ENCODE measurements at places on chromosomes 3 and 15. TPM values are rescaled to one million over a fixed set of nuclear protein-coding genes. Genes with fewer than 3 reads are reported as not detected.

GRCh38 chr3:56288258-56288657 lies 180.0 kb downstream of the ERC2 start:
- peaks cover 5% of the 10 kb centered on the region for H3K4me1 ChIP-seq
- no peak overlapping the region for H3K27ac ChIP-seq
- peaks cover 53% of the 10 kb centered on the region for H3K27me3 ChIP-seq
- no peak overlapping the region for H3K4me3 ChIP-seq
- no peaks in the 10 kb centered on the region for H3K36me3 ChIP-seq

LRRK1 gene
- 0.41 TPM for total RNA-seq

HRG gene
- not detected for total RNA-seq

DNA sequence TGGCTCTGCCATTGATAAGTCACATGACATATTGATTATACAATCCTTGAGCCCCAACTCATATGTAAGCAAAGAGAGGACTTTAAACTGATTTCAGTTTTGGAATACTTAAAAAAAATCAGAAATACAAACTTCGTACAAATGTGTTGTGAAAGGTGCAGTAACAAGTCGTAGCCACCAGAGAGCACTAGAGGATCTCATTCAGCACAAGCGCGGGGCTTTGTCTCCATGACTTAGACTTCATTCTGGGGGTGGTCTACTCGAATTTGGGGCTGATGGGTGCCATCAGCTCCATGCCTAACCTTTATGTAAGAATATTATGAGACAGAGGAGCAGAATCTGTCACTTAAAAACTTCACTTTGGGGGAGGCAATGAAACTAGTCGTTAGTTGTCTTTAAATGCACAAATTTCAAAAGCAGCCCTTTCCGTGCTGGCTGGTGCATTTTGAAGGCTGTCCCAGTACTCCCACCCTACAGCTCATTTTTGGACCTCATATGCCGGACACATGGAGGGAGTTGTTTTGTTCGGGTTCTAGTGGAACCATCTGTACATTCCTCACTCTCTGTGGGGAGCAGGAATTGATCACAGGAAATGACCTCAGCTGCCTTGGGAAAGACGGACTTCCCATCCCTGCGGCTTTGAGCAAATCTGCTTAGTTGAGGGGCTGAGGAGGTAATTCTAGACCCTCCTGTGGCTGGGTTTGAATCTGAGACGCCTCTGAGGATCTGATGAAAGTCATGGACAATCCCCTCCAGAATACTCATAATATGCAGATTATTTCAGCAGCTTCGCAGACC lies 27.5 kb upstream of the MASP1 start:
- peaks cover 8% of the 10 kb centered on the region for H3K4me1 ChIP-seq
- DNase-seq = peak; percentile 44
- H3K4me3 ChIP-seq = peak overlapping the region; percentile 52
- H3K27ac ChIP-seq = no peak overlapping the region
- no peaks in the 10 kb centered on the region for H3K36me3 ChIP-seq

PXK gene
- 10.3 TPM for total RNA-seq

DNA sequence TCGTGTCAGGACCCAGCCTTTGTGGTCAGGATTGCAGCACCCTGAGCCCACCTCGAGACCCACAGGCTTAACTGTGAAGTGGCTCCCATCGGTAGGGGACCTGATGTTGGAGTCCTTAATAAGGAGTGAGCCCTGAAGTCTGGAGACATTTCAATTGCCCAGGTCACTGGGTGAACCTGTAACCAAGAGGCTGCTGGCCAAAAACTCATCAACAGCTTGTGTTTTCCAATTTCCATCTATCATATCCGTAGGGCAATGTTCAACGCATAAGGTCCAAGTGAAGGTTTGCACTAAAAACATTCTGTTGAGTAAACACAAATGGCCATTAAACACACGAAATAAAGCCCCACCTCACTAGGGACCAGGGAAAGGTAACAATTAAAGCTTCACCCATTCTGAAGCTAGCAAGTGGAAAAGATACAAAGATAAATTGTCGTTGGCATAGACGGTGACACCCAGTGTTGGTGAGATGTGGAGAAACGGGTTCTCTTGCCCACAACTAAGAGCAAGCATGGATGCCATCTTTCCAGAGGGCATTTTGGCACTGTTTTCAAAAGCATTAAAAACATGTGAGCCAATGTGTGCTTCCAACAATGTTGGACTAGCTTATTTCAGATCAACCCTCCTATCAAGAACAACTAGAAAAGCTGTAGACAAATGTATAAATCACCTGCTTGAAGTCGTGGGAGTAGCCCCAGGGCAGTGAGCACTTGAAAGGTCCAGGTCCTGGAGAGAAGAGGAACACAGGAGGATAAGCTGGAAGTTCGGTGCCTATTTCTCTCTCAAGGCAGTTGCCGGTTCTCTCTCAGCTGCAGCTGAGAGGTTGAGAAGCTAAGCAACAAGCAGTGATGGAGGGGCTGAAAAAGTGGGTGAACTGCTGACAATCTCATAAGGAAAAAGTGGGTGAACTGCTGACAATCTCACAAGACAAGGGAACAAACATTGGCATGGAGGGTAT lies 56.3 kb upstream of the PCSK6 start:
- peaks cover 17% of the 10 kb centered on the region for H3K27me3 ChIP-seq
- H3K4me1 ChIP-seq = no peaks in the 10 kb centered on the region
- H3K36me3 ChIP-seq = no peaks in the 10 kb centered on the region
- no peak overlapping the region for H3K4me3 ChIP-seq
- DNase-seq = no peak

DNA sequence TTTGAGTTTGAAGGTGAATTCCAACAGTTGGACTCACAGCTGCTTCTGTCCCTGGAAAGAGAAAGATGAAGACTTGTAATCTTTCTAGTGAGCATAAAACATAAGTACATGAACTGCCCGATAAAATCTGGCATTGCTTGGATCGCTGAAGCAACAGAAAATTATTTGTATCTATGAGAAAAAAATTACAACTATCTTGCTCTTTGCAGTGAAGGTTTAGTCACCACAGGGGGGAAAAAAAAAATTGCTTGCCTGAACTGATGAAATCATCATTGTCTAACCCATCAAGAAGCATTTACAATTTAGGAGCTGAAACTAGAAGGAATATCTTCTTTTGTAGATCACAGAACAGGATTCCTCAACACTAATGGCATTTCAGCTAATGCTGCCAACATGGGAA lies 20.0 kb downstream of the TMEM207 start:
- H3K27me3 ChIP-seq = no peaks in the 10 kb centered on the region
- H3K4me1 ChIP-seq = no peaks in the 10 kb centered on the region
- H3K4me3 ChIP-seq = no peak overlapping the region
- peak; percentile 42 for DNase-seq
- no peaks in the 10 kb centered on the region for H3K36me3 ChIP-seq
- no peak overlapping the region for H3K27ac ChIP-seq

SNAP23 gene
- 124 TPM for total RNA-seq

HRH1 gene
- total RNA-seq = 2.1 TPM

PCOLCE2 gene
- 4.5 TPM for total RNA-seq

TRIM42 gene
- total RNA-seq = not detected

PDZRN3 gene
- total RNA-seq = 19.8 TPM

SI gene
- total RNA-seq = not detected

DNA sequence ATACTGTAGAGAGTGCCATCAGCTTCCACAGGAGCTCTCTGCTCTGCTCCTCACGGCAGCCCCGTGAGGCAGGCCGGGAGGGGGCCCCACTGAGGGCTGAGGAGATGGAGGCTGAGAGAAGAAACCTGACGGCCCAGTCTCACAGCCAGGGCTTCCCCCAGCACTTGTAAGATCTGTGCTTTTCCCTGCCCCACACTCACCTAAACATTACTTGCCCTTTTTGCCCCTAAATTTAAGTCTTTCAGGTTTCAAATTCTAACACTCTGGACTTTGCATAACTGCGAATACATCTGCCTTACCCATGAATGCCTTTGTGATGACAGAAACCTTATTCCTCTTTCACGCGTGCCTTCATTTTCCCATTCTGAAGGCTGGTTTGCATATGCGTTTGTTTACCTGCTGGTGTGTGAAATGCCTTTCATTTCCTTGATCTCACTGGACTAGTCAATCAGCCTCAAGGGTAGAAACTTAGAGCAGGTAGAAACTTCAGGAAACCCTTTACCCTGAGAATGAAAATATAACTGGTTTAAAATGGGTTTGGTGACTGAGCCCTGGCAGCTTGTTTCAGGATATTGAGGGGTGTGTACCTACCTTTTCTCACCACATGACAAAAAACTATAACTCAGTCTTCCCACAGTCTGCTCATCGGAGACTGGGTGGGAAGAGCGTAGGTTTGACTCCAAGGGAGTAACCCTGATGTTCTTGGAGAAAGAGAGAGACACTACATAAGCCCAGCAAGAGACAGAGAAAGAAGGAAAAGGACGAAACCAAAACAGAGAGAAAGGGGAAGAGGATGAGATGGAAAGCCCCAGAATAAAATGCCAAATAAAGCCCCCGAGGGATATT lies 20.1 kb downstream of the SLC12A8 start:
- no peak for DNase-seq
- H3K27ac ChIP-seq = no peak overlapping the region
- H3K4me1 ChIP-seq = peaks cover 7% of the 10 kb centered on the region
- no peak overlapping the region for H3K4me3 ChIP-seq
- H3K27me3 ChIP-seq = no peaks in the 10 kb centered on the region

- H3K36me3 ChIP-seq = no peaks in the 10 kb centered on the region
- H3K4me1 ChIP-seq = peaks cover 7% of the 10 kb centered on the region
- no peak for DNase-seq
- no peak overlapping the region for H3K27ac ChIP-seq
Observed at GRCh38 chr3:132726341-132726823, 4.2 kb upstream of the NPHP3 start.

BFSP2 gene
- not detected for total RNA-seq

- peaks cover 20% of the 10 kb centered on the region for H3K4me1 ChIP-seq
- DNase-seq = no peak
- H3K36me3 ChIP-seq = no peaks in the 10 kb centered on the region
Observed at GRCh38 chr15:29686445-29687203, 135.6 kb downstream of the TJP1 start.

CIDEC gene
- not detected for total RNA-seq

- no peaks in the 10 kb centered on the region for H3K4me1 ChIP-seq
- H3K4me3 ChIP-seq = no peak overlapping the region
- no peak for DNase-seq
- no peaks in the 10 kb centered on the region for H3K27me3 ChIP-seq
- no peak overlapping the region for H3K27ac ChIP-seq
Observed at GRCh38 chr3:15256861-15257341, 50.9 kb downstream of the CAPN7 start.

DNA sequence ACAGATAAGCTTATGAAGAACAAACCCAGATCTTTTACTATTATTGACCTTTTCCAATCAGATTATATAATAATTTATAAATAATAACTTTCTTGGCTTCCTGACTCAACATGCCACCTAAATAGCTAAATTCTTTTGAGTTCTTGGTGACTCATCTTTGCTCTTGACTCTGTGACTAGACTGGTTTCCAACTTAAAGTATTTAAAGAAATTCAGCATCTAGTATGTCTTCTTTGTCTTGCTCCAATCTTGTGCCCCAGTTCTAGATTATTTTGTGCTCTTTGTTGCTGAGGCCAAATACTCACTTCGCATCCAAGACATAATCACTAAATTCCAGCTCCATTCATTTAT lies 483.2 kb upstream of the TBL1XR1 start:
- peak; percentile 62 for DNase-seq
- H3K27me3 ChIP-seq = no peaks in the 10 kb centered on the region
- no peaks in the 10 kb centered on the region for H3K36me3 ChIP-seq

NPAP1 gene
- not detected for total RNA-seq

ACY1 gene
- total RNA-seq = 21.1 TPM

CYP11A1 gene
- 0.43 TPM for total RNA-seq

- no peak for DNase-seq
- H3K27me3 ChIP-seq = no peaks in the 10 kb centered on the region
- H3K27ac ChIP-seq = no peak overlapping the region
- no peaks in the 10 kb centered on the region for H3K36me3 ChIP-seq
Observed at GRCh38 chr15:99273801-99274200, 22.5 kb downstream of the LRRC28 start.

- peak overlapping the region; percentile 32 for H3K27ac ChIP-seq
- peaks cover 38% of the 10 kb centered on the region for H3K4me1 ChIP-seq
- DNase-seq = peak; percentile 79
- H3K27me3 ChIP-seq = no peaks in the 10 kb centered on the region
Observed at GRCh38 chr3:14410503-14411165, 8.2 kb downstream of the SLC6A6 start.

DNA sequence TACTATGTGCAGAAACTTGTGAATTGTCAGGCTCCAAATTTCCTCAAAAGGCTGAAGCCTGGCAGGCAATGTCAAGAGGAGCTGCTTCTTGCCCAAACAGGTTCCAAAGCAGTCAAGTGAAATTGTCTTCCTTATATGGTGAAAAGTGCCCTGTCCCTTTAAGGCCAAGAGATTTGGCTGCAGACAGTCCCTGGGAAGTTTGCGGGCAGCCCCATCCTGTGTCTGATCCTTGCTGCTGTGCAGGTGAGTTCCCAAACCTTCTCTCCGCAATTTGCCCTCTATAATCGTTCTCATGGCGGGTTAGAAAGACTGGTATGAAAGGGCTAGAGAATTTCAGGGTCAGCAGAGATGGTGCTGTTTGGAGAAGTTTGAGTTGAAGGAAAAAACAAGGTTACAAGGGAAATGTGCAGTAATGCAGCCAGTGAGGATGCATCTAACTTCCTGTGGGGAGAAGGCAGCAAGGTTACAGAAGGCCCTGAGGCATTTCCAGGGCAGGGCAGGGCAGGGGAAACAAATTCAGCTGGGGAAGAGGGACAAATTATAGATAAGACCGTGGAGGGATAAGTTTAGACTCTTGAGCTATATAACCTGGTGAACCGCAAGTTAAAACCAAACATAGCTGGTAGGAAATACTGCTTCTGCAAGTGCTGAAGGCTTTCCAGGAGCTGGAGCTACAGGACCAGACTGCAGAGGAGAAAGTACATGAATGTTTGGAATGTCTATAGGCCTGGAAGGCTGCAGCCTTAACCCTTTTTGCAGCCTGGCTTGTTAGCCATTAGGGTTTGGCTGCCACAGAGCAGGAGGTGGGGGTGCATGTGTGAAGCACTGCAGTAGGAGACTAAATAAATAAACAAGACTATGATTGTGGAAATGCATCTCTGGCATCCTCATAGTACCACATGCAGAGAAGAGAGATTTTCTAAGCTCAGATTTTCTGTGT lies 256.2 kb upstream of the IL12A start:
- H3K4me3 ChIP-seq = peak overlapping the region; percentile 51
- H3K4me1 ChIP-seq = peaks cover 22% of the 10 kb centered on the region
- peak; percentile 87 for DNase-seq
- no peaks in the 10 kb centered on the region for H3K36me3 ChIP-seq
- no peaks in the 10 kb centered on the region for H3K27me3 ChIP-seq

DNA sequence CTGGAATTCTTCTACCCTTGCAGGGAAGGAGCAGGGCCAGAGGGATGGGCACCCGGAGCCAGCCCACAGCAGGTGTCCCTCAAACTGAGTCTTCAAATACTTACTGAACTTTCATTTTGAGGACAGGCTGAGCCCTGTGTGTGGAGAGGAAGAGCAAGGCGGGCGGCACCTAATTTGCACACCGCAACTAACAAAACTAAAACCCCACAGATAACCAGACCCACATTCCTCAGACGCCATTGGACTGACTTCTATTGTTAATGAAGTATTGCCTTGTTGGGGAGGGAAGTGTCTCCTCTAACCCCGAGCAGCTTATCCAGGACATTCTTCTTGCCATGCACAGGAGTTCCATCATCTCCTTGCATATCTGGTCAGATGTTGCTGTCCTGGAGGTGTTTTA lies 105.2 kb upstream of the NR2E3 start:
- H3K4me1 ChIP-seq = peaks cover 16% of the 10 kb centered on the region
- H3K36me3 ChIP-seq = no peaks in the 10 kb centered on the region
- peak; percentile 72 for DNase-seq
- no peak overlapping the region for H3K4me3 ChIP-seq
- no peaks in the 10 kb centered on the region for H3K27me3 ChIP-seq
- H3K27ac ChIP-seq = no peak overlapping the region

- no peaks in the 10 kb centered on the region for H3K4me1 ChIP-seq
- H3K27me3 ChIP-seq = no peaks in the 10 kb centered on the region
- no peak overlapping the region for H3K27ac ChIP-seq
- DNase-seq = no peak
- no peak overlapping the region for H3K4me3 ChIP-seq
Observed at GRCh38 chr3:15929944-15930571, 132.3 kb upstream of the ANKRD28 start.

LRRC28 gene
- total RNA-seq = 30.7 TPM

SLC22A13 gene
- 0.72 TPM for total RNA-seq
